Motor neuron (in vitro differentiated cells): ENCODE measurements at places on chromosomes 2 and 18. TPM values are rescaled to one million over a fixed set of nuclear protein-coding genes. Genes with fewer than 3 reads are reported as not detected.

The RAB17 gene
- total RNA-seq: 0.09 and 0.52 TPM in 2 replicates

The CASP8 gene
- 0.27 and 0.47 TPM in 2 replicates for total RNA-seq

The EDAR gene
- 1.00 and 2.2 TPM in 2 replicates for total RNA-seq

The TTN gene
- 0.32 and 0.58 TPM in 2 replicates for total RNA-seq

The HAAO gene
- 1.5 and 4.1 TPM in 2 replicates for total RNA-seq

The NT5C1B gene
- 0.49 and 1.7 TPM in 2 replicates for total RNA-seq

The MBD1 gene
- 55.6 and 56.8 TPM in 2 replicates for total RNA-seq

The MAP3K19 gene
- 0.34 and 0.73 TPM in 2 replicates for total RNA-seq

The AGXT gene
- total RNA-seq: 0.13 TPM in 1 of 2 replicates, not detected in the other

The ZNF396 gene
- 2.8 and 3.2 TPM in 2 replicates for total RNA-seq

The PDCD1 gene
- total RNA-seq: 0.10 and 0.14 TPM in 2 replicates

The COLEC12 gene
- total RNA-seq: 103 and 106 TPM in 2 replicates

The CNTNAP5 gene
- 5.9 and 6.5 TPM in 2 replicates for total RNA-seq

The WDR54 gene
- total RNA-seq: 48.6 and 52.2 TPM in 2 replicates

The ALK gene
- 0.49 and 0.69 TPM in 2 replicates for total RNA-seq

The CNDP1 gene
- total RNA-seq: 0.57 and 0.97 TPM in 2 replicates

The UGT1A5 gene
- total RNA-seq: 1.2 TPM in 1 of 2 replicates, not detected in the other

The TNP1 gene
- total RNA-seq: not detected in 2 replicates

The MARCHF4 gene
- total RNA-seq: 3.1 and 3.5 TPM in 2 replicates

The SERPINB4 gene
- total RNA-seq: 0.29 TPM in 1 of 2 replicates, not detected in the other

The SCN2A gene
- total RNA-seq: 0.63 and 0.85 TPM in 2 replicates

The CD207 gene
- 0.28 and 0.34 TPM in 2 replicates for total RNA-seq

The BMP10 gene
- not detected in 2 replicates for total RNA-seq

The TNS1 gene
- 1.9 and 2.3 TPM in 2 replicates for total RNA-seq

The GRB14 gene
- 0.56 and 0.97 TPM in 2 replicates for total RNA-seq

The PEX13 gene
- 33.0 and 34.8 TPM in 2 replicates for total RNA-seq

The GAREM1 gene
- total RNA-seq: 3.5 and 3.9 TPM in 2 replicates

The GKN1 gene
- not detected in 2 replicates for total RNA-seq

The WDR33 gene
- total RNA-seq: 53.9 and 55.9 TPM in 2 replicates

The CFAP221 gene
- total RNA-seq: 2.2 TPM in 1 of 2 replicates, not detected in the other

The MFSD2B gene
- total RNA-seq: 0.78 and 1.4 TPM in 2 replicates

The ABCG8 gene
- 0.11 and 0.31 TPM in 2 replicates for total RNA-seq

The KIAA2012 gene
- 12.5 and 15.2 TPM in 2 replicates for total RNA-seq

The HOXD8 gene
- 41.6 and 45.0 TPM in 2 replicates for total RNA-seq

The SERPINB12 gene
- not detected in 2 replicates for total RNA-seq

The ALPP gene
- not detected in 2 replicates for total RNA-seq

The HRH4 gene
- total RNA-seq: 0.15 and 0.27 TPM in 2 replicates

The CABLES1 gene
- total RNA-seq: 2.6 and 2.8 TPM in 2 replicates

The RIT2 gene
- not detected in 2 replicates for total RNA-seq

The SLC11A1 gene
- 3.1 and 3.8 TPM in 2 replicates for total RNA-seq

The RAB27B gene
- 8.5 and 10.5 TPM in 2 replicates for total RNA-seq

The ALMS1 gene
- total RNA-seq: 54.7 and 61.1 TPM in 2 replicates

The RPL37A gene
- total RNA-seq: 9,858 and 10,644 TPM in 2 replicates

The HOXD4 gene
- 23.3 and 24.1 TPM in 2 replicates for total RNA-seq

The TSPYL6 gene
- 0.87 and 0.90 TPM in 2 replicates for total RNA-seq

The LAMA3 gene
- total RNA-seq: 0.57 and 0.78 TPM in 2 replicates

The ECEL1 gene
- 17.3 and 30.6 TPM in 2 replicates for total RNA-seq

The HOXD9 gene
- 3.1 and 3.8 TPM in 2 replicates for total RNA-seq

The AQP12A gene
- not detected in 2 replicates for total RNA-seq

The CAD gene
- 38.9 and 41.2 TPM in 2 replicates for total RNA-seq

The ZNF514 gene
- 18.2 and 27.3 TPM in 2 replicates for total RNA-seq

The PKDCC gene
- 22.6 and 25.6 TPM in 2 replicates for total RNA-seq

The CTIF gene
- 75.9 and 83.2 TPM in 2 replicates for total RNA-seq

The KLHL14 gene
- 9.8 and 10.1 TPM in 2 replicates for total RNA-seq

The CYBRD1 gene
- 1.2 and 1.9 TPM in 2 replicates for total RNA-seq

The MEP1B gene
- 0.13 and 0.16 TPM in 2 replicates for total RNA-seq

The ITPRIPL1 gene
- 5.3 and 7.8 TPM in 2 replicates for total RNA-seq

The POTEI gene
- total RNA-seq: 0.09 and 0.96 TPM in 2 replicates

The SRD5A2 gene
- total RNA-seq: 0.23 TPM in 1 of 2 replicates, not detected in the other
